ENCODE measurements at places on chromosomes 4 and X.
A peak's percentile ranks its signal among the peaks of the same experiment; 100 is the strongest.

- no peak for DNase-seq
Measured at GRCh38 chr4:167629272-167629671, 395.0 kb upstream of the SPOCK3 start.

GRCh38 chr4:17220816-17221215, 291.1 kb downstream of the QDPR start:
- DNase-seq = no peak

DNA sequence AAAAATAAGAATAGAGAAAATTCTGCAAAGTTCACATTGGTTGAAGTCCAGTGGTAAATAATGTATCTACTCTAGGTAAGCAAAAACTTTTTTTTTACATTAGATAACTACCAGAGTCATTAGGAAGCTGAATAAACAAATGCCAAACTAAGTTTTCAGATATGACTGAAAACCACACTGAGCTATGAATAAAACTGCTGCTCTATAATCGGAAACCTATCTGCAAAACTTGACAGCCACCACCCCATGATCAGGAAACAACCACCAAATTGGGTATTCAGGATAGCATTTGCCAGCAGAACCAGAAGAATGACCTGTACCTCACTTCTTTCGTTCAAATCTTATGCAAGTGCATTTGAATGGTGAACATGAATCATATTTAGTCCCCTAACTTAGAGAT, 173.0 kb upstream of the TET2 start:
- DNase-seq = no peak

GRCh38 chr4:128525992-128526630, 238.5 kb upstream of the PGRMC2 start:
- DNase-seq = no peak

DNA sequence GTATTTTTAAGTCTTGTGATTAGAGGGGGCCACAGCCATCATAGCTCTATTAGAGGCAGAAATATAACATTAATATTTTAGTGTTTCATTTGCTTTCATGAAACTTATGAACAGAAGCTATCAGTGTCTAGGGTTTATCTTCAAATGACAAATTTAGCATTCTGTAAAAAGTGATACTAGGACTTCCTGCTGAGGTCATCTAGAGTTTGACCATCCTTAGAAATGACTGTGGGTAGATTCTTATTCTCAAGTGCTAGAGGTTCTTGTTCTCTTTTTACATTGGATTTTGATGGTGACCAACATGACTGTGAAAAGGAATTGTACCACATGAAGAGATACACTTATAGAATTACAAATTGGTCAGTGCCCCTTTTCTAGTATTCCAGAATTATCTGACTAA, 568.6 kb downstream of the RPA4 start:
- DNase-seq = no peak

GRCh38 chr4:157012296-157012695, 40.7 kb upstream of the PDGFC start:
- no peak for DNase-seq

- DNase-seq = no peak
Measured at GRCh38 chr4:182062936-182063335, 180.3 kb upstream of the TENM3 start.

DNA sequence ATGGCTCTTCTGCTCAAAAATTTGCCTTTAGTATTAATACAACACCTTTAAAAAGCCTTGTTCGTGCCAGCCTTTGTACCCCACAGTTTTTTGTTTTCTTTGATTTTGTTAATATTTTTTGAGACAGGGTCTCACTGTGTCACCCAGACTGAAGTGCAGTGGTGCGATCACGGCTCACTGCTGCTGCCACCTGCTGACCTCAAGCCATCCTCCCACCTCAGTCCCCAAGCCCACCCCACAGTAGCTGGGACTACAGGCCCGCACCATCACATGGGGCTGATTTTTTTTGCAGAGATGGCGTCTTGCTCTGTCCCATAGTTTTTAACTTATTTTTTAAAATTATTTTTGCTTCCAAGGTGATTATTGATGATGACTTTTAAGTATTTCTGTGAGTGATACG, 134.0 kb downstream of the HTR2C start:
- DNase-seq = no peak

DNA sequence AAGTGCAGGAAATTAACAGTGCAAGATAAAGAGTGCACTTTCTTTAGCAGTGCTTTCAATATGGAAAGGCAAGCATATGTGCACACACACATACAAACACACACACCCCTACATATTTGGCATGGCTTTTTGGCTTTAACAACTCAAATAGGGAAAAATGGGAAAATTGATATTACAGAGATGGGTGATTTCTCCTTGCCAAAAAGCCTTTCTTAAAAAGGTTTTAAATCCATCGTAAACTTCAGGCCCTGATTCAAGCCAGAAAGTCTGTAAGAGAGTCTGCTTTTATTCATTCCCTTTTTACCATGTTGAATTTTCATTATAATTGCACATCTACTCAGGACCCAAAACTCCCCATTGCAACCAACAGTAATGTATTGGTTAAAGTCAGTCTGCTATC, 612.0 kb upstream of the ACTRT1 start:
- DNase-seq = no peak

DNA sequence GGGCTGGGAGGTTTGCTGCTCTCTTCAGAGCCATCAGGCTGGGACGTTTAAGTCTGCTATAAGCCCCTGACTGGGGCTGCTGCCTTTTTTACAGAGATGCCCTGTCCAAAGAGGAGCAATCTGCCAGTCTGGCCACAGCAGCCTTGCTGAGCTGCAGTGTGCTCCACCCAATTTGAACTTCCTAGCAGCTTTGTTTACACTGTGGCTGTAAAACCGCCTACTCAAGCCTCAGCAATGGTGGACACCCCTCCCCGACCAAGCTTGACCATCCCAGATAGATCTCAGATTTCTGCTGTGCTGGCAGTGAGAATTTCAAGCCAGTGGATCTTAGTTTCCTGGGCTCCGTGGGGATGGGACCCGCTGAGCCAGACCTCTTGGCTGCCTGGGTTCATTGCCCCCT, 40.7 kb downstream of the SPATA18 start:
- no peak for DNase-seq

DNA sequence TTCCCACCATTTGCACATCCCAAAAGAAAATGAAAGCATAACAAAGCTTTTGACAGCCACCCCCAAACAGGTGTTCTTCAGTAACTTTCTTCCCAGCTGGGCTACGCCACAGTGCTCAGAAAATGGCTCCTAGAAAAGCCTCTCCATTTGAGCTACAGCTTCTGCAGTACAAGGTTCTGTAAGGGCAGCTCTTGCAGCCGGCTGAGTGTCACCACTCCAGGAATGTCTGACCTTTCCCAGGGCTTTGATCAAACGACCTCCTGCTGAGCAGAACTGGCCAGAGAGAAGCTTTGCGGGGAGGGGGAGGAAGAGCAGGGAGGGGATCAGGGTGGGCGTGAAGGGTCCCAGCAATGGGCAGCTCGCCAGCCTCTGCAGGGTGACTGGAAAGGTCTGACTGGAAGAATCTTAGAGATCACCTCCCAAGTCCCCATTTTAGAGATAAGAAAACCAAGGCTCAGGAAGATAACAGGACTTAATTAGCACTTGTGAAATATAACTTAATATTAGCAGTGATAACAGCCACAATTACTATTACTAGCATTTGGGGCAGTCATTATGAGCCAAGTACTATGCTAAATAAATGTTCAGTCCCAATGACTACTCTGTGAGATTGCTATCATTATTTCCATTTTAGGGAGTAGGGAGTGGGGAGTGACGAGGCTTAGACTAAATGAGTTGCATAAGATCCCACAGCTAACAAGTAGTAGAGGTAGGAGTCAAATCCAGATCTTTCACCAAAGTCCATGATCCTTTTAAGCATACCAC, 51.1 kb downstream of the LEF1 start:
- DNase-seq = no peak

- no peak for DNase-seq
Measured at GRCh38 chr4:59729321-59729720, 1470.8 kb upstream of the ADGRL3 start.

GRCh38 chrX:3461397-3462165, 115.1 kb upstream of the MXRA5 start:
- DNase-seq = no peak

DNA sequence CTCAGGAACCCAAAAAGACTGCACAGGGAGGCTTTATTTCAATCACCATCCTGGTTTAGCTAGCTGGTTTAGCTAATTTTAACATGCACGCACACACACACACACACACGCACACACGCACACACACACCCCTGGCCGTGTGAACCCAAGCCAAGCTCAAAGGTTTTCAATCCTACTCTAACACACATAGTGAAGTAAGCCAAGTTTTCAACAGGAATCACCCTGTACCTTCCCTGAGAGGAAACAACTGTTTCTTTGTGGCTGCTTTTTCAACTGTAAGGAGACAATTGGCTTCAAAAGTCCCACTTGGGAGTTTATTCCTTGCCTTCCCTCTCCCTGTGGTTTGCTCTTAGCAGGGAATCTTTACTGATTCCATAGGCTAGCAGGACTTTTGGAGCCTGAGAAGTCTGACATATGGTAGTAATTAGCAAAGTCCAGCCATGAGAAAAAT, 98.9 kb upstream of the BMP3 start:
- no peak for DNase-seq

- DNase-seq = no peak
Measured at GRCh38 chr4:71599578-71599977, 184.3 kb downstream of the GC start.

DNA sequence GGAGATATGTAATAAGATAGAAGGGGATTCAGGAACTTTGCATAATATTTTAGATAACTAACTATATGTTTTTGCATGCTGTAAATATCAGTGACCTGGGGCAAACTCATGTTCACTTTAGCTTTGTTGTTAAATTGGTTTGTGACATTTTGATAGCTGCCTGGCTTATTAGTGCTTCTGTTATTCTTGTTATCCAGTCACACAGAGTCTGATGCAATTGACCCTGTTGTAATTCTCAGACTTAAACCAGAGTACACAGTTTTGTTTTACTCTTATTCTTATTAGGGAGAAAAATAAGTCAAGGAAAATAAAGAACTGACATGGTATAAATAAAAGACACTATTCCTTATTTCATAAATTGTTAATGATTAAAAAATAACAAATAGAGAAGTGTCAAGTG, 516.7 kb upstream of the SLIT2 start:
- DNase-seq = no peak

DNA sequence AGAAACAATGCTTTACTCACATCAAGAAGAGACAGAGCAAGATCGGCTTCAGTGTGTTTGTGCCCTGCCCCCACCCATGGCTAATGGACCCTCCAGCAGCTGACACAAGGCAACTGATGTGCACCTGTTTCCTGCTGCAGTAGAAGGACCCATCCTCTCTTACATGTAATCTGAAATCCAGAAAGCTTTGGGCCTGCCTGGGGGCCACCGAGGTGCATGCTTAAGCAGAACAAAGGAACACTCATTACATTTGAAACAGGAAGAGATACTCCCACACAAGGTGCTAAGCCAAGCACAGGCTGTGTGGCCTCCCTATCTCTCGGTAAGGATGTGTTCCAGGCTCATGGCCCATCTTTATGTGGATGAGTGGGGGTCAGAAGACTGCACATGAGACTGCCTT, 338.0 kb downstream of the SPOCK3 start:
- peak; percentile 23 for DNase-seq

DNA sequence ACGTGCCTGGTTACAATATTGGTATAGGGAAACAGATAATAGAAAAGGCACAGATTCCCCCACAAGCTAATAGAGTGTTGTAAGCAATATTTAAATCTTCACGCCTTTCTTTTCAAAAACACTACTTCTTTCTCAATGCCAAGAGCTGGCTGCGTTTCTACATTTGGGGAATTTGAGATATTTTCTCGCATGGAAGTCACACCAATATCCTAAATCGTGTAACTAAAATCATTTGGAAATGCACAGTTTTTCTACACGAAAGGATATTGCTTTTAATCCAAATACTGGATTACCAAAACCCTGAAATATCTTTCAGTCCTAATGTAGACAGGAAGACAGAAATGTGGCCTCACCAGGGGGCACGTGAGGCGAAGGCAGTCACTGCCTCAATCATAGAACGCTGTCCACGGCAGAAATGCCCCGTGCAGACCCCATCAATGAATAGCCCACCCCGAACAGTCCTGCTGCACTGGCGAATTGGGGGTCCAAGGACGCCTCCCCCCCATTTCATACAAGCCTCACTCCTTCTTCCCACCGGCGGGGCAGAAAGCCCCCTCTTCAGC, 106.6 kb downstream of the NSUN7 start:
- no peak for DNase-seq

DNA sequence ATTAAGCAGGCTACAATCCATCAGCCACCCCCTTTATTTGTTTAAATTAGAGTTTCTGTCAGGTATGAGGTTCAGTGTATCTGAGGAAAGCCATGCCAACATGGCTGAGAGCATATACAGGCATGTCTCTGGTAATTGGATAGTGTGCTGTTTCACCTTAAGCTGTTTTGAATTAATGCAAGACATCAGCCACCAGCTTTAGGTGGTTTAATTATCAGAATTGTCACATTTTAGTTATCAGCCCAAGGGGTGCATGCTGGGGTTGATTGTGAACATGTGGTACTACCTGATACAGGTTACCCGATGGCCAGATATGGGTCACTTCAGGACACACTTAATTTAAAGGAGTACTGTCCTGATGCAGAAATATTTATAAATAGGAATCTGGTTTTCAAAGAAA, 353.2 kb upstream of the TENM3 start:
- DNase-seq = no peak

DNA sequence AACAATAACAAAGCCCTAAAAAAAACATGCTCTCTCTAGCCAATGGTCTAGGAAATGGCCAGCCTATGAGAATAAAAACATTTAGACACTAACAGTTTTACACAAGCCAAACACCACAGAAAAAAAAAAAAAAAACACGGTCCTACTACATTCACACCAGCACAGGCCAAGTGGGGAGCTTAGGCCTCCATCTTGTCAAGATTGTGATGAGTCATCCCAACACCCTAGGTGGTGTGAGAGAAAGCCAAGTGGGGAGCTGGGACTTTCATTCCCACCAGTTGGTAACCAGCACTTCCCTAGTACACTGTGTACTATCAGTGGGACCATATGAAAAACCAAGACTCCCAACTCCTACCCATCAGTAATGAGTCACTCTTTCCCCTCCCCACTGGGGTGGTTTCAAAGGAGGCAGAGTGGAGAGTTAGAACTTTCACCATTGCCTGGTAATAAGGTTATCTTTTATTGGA, 95.6 kb downstream of the ADAMTS3 start:
- no peak for DNase-seq

DNA sequence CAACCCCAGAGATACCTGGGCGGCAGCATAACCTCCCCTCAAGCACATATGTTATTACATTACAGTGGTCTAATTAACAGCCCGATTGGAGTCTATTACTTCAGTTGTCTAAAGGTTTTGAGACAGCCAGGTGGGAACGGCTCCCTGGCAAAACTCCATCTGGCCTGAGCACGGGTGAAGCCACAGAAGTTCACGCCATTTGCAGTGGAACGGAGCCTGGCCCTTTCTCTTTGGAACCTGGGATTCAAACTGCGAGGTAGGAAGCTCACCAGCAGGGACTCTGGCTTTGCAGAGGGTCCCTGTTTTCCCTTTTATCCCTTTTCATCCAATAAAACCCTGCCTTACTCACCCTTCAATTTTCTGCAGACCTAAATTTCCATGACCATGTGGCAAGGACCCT, 45.9 kb upstream of the NEIL3 start:
- DNase-seq = no peak

GRCh38 chr4:3831529-3832150, 65.5 kb downstream of the ADRA2C start:
- DNase-seq = no peak

All from NCI-H1436 treated with DMSO at 0.1 percent for 48 hours (cell line).